ENCODE measurements at places on chromosomes 6 and 20.

- no peak for DNase-seq
Measured at GRCh38 chr6:157535340-157536222, 154.6 kb downstream of the ZDHHC14 start.

DNA sequence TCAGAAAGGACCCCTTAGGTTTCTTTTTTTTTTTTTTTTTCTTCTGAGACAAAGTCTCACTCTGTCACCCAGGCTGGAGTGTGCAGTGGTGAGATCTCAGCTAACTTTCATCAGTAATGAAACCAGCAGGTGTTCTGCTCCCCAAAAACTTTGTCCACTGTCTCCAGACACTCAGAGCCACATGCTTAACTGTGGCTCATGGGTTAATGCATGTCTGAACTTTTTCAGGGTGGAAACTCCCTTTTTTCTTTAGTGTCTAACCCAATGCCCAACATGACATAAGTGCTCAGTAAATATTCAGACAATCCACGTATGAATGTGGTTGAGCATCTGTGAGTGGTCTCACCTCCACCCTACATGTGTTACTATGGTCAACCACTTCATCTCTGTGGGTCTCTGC, 45.4 kb downstream of the MYB start:
- DNase-seq = no peak

DNA sequence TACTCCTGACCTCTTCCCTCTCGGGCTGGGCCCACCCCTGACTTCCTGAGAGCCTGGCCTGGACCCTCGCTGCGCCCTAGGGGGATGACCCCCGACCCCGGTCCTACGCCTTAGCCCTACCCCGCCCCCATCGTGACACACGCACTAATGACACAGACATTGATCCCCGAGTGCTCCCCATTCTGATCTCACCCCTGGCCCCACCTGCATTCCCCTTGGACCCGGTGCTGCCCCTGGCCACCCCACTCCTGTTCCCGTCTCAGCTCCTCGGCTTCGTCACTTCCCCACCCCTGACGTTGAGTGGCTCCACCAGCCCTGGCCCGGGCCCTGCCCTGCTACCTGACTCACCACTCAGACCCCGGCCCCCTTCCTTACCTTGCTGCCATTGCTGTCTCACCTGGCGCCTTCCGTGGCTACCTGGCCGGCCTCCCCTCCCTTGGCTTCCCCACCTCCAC, 12.1 kb downstream of the RBCK1 start:
- no peak for DNase-seq

- DNase-seq = no peak
Measured at GRCh38 chr6:161487217-161487531, 213.3 kb upstream of the AGPAT4 start.

GRCh38 chr6:63496361-63496804, 75.9 kb upstream of the LOC128125822 start:
- no peak for DNase-seq

- DNase-seq = no peak
Measured at GRCh38 chr6:36120539-36120938, 9.8 kb upstream of the MAPK13 start.

- DNase-seq = no peak
Measured at GRCh38 chr20:2825761-2826160, 9.6 kb downstream of the TMEM239 start.

DNA sequence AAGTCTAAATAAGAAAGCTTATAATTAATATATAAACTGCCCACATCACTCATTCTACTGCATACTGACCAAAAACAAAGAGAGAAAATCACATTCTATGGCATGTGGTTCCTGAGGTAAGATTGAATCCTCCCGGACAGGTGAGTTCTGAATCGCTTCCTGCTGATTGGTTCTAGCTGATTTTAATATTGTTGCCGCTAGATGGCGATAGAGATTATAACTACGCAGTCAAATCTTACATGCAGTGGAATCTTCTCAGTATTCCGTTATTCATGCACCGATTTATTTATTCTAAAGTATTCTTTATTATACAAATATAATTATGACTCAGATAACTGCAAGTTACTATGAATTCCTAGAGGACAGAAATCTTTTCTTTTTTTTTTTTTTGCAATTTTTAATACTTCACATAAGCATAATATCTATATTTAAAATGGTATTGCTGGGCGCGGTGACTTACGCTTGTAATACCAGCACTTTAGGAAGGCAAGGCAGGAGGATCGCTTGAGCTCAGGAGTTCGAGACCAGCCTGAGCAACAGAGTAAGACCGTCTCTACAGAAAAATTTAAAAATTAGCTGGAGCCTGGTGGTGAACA, 24.2 kb upstream of the TMX4 start:
- DNase-seq = peak; percentile 44

GRCh38 chr20:44516491-44516890, 5.4 kb downstream of the SERINC3 start:
- DNase-seq = no peak

GRCh38 chr6:161104966-161105365, 113.4 kb downstream of the MAP3K4 start:
- DNase-seq = no peak

DNA sequence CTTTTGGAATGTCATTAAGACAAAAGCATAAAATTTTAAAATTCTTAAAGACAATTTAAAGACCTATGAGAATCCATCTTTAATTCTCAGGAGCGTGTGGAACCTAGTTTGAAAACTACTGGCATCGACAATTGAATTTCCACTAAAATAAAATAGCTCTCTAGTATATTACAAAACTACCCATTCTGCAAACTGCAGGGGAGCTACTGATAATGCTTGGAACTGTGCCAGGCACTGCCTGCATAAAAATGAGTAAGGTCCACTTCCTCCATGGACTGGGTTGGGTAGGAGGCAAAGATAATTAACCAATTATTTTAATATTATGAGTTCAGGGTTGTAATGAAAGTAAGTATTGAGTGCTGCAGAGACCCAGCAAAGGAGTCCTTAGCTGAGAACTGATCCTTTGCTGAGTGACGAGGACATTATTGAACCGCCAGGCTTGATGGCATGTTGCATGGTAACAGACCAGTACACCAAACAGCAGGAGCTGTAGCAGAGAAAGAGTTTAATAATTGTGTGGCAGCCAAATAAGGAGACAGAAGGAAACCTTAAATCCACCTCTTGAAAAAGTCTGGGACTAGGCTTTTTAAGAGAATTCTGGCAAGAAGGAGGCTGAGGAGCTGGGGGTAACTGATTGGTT, 261.3 kb downstream of the ESR1 start:
- DNase-seq = no peak

DNA sequence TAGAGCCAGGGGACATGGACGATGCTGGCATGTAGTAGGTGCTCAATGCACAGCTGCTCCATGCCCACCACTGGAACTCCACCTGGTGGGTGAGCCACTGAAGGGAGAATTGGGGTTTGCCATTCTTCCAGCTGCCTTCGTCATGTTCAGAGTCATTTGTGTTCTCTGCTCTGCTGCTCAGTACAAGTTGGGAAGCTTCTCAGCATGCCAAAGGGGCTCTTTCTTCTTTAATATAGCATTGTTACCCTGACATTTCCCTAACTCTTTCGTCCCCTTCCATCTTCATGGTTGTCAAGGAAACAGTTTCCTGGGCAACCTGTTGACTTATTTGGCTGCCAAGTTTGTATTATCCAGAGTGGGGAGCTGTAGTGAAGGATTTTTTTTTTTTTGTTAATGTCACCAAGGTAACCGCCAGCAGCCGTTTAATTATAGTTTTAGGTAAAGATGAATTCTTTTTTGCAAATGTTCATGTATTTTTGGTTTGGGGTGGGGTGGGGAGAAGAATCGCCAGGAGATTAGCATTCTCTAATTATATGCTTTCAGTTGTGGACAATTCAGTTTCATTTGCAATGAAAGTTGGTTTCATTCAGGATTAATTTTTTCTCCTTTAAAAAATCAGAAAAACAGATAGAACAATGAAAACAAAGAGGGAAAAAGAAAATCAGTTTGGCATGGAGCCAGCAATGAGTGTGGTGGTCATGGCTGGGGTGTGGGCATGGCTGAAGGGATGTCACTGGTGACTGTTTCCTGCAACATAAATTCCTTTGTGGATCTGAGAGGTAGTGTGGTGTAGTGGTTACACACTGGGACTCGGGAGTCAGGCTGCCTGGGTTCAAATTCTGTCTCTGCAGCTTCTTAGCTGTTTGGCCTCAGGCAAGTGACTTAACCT, 73.0 kb upstream of the KCNG1 start:
- DNase-seq = no peak

DNA sequence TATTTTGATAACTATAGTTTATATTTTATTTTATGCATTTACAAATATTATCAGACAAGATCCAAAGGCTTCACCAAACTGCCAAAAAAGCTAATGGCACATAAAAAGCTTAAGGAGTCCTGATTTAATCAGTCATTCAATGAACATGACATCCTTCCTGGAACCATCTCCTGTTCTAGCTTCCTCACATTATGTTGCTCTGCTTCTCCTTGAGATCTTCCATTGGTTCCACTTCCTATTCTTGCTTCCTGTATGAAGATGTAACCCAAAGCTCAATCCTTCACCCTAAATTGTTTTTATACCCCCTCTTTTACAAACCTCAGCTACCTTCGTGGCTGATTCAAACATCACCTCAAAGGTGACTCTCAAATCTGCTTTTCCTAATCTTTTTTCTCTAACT, 4.5 kb upstream of the BRD2 start:
- DNase-seq = no peak

- no peak for DNase-seq
Measured at GRCh38 chr20:47353692-47354463, 2.6 kb downstream of the ZMYND8 start.

DNA sequence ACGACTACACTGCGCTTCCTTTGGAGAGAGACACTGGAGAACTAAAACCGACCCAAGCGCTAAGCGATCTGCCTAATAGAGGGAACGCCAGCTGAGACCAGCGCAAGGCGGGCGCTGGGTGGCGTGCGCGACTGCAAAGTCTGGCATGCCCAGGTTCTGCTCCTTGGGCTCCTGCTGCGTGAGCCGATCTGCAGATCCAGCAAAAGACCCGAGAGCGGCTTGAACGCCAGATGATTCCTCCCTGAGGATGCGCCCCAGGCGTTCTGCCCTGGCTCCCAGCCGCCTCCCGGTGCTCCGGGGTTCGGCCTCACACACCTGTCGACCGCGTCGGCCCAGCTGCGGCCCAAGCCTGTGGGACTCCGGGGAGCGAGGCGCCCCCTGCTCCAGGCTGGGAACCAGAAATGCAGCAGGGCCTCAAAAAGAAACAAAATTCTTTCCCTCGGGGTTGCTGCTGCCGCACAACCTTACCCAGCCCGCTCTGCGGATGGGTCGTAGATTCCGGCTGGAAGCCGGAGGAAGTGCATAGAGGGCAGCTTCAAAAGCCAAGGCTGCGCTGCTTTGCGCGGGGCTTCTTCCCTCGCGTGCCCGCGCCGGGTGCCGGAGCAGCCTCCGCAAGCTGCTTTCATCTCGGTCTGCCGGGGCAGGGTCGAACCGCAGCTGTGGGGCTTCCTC, 17.9 kb upstream of the PRDM13 start:
- DNase-seq = peak; percentile 30

GRCh38 chr6:147793871-147794643, 285.6 kb downstream of the SAMD5 start:
- DNase-seq = no peak

DNA sequence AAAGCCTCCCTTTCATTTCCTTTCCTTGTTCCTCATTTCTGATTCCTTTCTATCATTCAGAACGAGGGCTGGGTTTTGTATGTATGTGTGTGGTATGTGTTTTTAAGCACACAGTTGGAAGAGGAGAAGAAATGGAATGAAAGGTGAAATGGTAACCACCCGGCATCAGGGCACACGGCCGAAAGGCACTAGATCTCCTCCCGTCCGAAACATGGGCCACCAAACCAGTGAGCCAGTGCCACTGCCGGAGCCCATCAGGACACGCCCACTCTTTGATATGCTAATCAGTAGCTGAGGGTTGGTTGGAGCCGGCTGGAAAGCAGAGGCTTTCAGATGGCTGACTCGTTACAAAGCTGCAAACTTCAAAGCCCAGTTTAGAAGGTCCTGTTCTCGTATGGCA, 228.6 kb upstream of the JARID2 start:
- no peak for DNase-seq

DNA sequence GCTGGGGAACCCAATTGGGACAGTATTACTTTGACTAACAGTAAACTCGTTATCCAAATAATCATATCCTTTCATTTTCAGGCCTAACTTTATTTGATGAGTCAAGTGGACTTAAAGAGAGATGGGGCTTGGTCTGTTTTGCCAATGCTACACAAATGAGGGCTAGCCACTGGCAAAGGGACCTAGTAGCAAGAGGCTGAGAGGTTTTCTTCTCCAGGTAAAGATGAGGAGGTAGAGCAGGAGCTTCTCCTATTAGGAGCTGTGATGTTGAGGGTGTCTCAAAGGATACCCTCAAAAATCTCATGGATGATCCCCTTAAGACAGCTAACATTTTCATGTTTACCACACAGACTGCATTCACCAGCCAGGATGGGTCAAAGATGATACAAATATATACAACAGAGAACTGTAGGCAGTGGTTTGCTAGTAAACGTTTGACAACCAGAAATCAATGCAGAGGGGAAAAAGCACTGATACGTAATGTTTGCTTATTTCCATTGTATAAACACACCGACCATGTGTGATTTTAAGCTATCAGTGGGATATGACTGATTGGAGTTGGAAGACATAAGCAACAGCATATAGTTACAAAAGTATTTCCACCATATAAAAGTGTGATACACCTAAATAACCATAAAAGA, 153.3 kb downstream of the IBTK start:
- DNase-seq = no peak

DNA sequence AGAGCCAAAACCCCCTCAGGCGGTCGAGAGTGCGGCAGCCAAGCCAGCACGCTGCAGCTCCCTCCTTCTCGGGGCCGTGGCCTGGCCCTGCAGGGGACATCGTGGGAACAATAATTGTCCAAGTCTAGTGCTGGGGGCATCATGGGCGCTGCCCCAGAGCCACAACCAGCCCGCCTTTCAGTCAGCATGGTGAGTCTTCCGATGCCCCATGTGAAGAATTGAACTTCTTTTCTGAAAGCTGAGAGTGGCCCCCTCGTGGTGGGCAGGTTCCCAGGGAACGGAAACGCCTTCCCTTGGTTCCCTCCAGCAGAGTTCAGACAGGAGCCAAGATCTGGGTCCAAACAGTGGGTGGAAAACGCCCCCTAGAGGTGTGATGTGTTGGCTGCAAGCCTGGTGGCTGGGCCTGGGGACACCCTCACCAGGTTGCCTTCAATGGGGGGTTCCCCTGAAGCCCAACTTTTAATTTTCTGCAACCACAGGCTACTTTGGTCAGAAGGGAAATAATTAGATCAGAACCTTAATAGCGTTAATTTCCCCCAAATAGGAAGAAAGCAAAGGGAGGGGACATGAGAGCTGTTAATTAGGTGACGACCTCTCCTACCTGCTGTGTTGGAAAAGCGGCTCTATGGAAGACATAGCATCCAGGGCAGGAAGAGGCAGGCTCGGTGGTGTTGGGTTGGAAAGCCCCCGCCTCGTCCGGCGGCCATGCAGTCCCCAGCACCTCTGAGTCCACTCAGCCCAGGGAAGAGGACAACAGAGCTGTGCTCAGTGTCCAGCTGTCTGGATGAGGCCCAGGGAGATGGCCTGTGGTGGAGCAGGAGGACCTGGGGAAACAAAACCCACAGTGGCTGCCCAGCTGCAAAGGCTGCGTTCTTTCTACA, 4.7 kb upstream of the MRGBP start:
- DNase-seq = peak; percentile 90

- DNase-seq = no peak
Measured at GRCh38 chr6:10556992-10557391, 35.8 kb downstream of the GCNT2 start.

- no peak for DNase-seq
Measured at GRCh38 chr6:168182908-168183612, 104.0 kb upstream of the FRMD1 start.
